ENCODE measurements at places on chromosomes 5 and 9.

GRCh38 chr9:127163409-127163808 lies 41.0 kb upstream of the ANGPTL2 start:
- DNase-seq: no peak

DNA sequence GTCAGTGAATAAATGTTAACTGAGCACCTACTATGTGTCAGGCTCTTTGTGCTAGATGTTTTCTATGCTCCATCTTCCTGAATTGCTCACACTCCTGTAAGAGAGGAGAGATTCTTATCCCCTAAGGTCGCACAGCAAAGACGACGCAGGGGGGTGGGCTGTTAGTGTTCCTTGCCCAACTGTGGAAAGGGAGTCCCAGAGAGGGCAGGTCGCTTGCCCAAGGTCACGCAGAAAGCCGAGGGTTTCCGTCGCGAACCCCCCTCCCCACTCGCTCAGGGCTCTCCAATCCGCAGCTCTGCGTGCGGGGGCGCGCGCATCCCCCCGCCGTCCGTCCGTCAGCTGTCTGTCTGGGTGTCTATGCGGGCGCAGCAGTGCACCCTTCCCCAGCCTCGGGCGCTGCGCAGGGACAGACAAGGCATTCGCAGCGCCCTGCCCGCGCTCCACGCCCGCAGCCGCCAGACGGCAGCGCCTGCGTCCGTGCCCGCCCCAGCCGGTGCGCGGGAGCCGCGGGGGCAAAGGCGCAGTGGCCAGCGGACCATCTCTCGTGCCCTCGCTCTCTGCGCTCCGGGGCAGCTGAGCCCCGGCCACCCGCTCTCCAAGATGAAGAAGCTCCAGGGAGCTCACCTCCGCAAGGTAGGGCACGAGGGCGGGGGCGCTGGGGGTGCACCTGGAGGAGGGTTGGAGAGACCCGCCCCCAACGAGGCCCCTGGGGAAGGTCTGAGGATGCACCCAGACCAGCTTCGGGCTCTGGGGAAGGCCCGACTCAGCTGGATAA lies at the start of gene SLC6A7:
TSS of gene SLC6A7 (plus strand) at position 335 of the 775 bp plus-strand sequence. CDS start at position 601, 266 bp downstream.
- no peak for DNase-seq

- DNase-seq: no peak
Observed at GRCh38 chr5:151700820-151701219, 14.1 kb upstream of the SPARC start.

GRCh38 chr9:135369412-135369990 lies 110.1 kb upstream of the PPP1R26 start:
- no peak for DNase-seq

- DNase-seq: no peak
Observed at GRCh38 chr9:21316032-21316842, 11.1 kb upstream of the IFNA5 start.

GRCh38 chr9:130313103-130313858 lies 47.7 kb downstream of the HMCN2 start:
- DNase-seq: no peak

DNA sequence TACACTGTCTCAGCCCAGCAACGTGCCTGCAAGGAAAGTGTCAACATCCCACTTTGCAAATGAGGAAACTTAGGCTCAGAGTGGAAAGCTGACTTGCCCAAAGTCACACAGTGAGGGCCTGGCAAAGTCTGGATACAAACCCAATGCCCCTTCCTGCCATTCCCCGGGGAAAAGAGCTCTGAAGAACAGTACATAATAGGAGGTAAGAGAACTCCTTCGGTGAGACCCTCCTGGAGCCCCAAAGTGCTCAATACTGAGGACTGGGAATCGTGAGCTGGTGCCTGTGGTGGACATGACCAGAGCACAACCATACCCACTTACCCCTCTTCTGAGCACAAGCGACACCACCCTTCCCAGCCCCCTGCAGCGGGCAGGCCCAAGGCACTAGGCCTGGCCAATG lies 13.4 kb upstream of the CPLX2 start:
- DNase-seq: no peak

- no peak for DNase-seq
Observed at GRCh38 chr5:142378737-142379634, 54.2 kb upstream of the SPRY4 start.

GRCh38 chr5:150479416-150479815 lies 28.5 kb upstream of the NDST1 start:
- no peak for DNase-seq

- DNase-seq: no peak
Observed at GRCh38 chr9:120926397-120926928, at the start of gene TRAF1. TSS of gene TRAF1 (minus strand) at chr9:120926796. CDS start at chr9:120926075, 721 bp downstream.

DNA sequence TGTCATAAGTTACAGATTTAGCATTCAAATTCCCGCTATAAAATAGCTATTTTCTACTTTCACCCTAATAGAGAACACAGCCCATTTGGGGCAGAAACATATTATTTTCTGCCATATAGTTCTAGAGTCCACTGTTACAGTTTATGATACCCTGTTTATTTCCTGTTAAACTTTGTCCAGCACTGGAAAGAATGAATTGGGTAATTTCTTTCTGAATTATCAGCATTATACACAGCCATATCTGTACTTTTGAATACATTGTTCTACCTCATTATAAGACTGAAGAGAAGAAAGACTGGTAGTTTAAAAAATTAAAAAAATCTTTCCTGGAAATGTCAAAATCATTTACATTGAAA lies 332.1 kb downstream of the DIRAS2 start:
- no peak for DNase-seq

GRCh38 chr5:173863359-173863758 lies 24.8 kb upstream of the CPEB4 start:
- no peak for DNase-seq

DNA sequence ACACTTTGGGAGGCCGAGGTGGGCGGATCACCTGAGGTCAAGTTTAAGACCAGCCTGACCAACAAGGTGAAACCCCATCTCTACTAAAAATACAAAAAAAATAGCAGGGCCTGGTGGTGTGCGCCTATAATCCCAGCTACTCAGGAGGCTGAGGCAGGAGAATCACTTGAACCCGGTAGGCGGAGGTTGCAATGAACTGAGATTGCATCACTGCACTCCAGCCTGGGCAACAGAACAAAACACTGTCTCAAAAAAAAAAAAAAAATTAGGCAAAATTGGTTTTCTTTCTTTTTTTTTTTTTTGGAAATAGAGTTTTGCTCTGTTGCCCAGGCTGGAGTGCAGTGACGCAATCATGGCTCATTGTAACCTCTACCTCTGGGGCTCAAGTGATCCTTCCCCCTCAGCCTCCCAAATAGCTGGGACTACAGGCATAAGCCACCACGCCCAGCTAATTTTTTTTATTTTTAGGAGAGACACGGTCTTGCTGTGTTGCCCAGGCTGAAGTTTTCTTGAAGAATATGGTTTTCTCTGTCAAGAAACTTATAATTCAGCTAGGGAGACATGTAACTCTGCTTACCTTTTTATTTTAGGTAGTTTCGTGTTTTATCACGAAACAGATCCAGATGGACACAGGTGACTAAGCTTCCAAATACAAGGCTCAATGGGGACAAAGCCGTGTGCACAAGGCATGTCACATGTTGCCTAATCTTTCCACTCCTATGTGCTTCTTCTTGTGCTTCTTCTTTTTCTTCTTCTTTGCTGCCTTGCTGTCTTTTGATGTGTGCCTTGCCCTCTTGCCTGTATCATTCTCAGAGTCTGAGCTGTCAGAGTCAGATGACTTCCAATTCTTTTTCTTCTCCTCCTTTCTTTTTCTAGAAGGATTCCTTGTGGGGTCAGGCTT lies 14.3 kb downstream of the TTC1 start:
- no peak for DNase-seq

DNA sequence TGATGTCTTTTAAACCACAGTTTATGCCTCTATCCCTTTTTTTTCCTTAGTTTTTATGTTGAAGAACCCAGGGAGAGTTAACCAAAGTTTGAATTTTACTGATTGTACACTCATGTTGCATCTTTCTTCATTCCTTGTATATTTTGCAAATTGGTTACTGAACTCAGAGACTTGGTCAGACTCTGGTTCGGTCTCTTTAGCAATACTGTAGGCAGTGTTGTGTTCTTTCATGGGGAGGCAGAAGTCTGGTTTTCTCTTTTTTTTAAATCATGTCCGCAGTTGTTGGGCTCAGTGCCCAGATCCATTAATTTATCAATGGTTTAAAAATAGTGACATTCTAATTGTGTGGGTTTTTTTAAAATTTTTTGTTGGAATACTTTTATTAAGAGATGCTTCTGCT lies 23.4 kb downstream of the UBE2R2 start:
- DNase-seq: no peak

DNA sequence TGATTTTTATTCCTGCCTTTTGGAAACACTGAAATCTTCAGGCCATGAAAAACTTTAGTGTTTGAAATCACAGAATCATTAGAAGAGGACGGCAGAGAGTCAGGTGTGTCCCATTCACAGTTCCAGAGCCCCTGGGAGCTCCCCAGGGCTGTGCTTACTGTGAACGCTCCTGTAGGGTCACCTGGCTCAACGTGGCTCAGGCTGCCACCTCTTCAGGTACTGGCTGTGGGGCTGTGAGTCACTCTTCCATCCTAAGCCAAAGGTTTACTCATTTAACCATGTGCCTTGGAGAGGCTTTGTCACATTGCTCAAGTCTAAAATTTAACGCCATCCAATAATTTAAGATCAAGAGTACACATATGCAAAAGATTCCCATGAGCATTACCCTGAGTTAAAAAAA lies 50.2 kb upstream of the FSTL4 start:
- DNase-seq: no peak

DNA sequence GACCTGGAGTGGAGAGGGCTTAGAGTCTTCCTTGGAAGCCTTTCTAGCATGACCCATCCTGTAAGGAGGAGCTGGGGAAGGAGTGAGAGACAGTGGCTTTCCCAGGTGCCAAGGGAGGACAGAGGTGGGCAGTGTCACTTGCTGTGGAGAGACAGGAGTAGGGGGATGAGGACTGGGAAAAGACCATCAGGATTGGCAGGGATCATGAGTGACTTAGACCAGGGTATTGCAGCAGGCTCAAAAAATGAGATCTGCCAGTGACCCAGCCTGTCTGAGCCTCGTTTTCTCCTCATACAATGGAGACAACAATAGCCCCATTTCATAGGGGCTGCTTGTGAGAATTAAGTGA lies 2.4 kb downstream of the TMOD1 start:
- DNase-seq: no peak

DNA sequence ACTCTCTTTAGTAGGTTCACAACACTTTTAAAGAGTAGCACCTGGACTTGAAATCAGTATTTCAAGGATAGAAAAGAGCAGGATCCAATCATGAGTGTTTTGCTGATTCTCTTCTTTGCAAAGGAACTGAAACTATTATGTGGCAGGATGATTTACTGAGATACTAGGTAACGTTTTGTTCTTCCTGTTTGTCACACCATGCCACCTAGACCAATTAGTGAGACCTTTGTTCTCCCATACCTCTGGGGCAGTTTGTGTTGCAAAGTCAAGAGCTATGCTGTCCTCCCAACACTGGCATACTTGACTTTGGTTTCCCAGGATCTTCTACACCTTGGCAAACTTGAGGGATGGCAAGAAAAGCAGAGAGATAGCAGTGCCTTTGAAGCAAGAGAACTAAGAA lies 43.4 kb downstream of the PPP1R2B start:
- DNase-seq: no peak

GRCh38 chr9:100619194-100619593 lies 41.3 kb downstream of the CAVIN4 start:
- no peak for DNase-seq

GRCh38 chr5:122392824-122393223 lies 80.8 kb downstream of the SNCAIP start:
- no peak for DNase-seq

- no peak for DNase-seq
Observed at GRCh38 chr9:116901260-116901659, 214.2 kb downstream of the TRIM32 start.

DNA sequence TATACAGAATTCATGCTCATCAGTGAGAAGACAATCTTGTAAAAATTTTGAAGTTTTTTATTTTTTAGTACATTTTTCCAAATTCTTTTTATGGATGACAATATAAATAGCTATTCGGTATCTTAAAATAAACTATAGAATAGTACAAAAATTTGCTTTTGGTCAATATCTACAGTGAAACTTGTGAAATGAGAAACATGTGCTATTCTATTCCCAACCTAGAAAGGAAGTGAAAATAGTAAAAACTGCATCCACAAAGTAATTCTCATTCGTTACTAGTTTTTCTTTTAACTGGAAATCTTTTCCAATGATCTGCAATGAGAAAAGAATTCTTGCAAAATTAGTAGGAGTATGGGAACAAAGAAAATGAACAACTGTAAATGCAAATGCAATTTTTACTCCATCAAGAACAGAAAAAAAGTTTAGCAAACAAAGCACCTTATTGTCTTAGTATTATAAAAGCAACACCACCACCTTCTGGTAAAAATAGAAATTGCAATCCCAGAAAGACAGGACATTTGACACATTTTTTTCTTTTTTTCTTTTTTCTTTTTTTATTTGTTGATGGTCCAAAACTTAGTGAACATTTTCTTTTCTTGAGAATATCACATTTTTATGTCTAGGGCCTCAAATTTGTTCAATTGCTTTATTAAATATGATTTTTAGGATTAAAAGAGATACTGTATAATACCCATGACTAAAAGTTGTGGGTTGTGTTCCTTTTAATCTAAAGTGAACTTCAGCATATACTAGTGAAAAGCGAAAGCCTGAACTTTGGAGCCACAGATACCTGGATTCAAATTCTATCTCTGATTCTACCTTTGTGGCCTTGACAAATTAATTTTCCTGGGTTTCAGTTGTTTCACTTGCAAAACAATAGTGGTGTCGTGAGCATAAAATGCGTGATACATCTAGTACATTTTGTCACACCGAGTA lies 72.3 kb downstream of the SLCO4C1 start:
- DNase-seq: peak; percentile 37

All from COR-L47 (cell line).